A549 (cell line): ENCODE measurements at places on chromosomes 6 and 20.

DNA sequence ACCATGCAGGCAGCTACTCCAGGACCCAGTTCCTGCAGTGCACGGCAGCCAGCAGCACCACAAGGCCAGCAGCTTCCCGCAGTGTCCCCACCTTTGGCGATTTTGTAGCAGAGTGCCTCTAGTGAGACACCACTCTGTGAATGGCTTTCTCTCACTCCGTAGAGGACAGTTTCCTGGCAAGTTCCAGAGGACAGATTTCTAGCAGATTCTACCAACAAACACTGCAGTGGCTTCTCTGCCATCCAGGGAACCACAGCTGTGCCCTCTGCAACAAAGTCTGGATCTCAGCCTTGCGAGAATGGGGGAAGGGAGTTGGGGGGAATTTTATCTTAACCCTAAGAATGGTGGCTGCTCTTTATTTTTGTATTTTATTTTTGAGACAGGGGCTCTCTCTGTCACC, 28.7 kb downstream of the SNHG17 start:
- DNase-seq, result no peak

- no peak for DNase-seq
Observed at GRCh38 chr6:52074155-52074554, 13.3 kb downstream of the PKHD1 start.

DNA sequence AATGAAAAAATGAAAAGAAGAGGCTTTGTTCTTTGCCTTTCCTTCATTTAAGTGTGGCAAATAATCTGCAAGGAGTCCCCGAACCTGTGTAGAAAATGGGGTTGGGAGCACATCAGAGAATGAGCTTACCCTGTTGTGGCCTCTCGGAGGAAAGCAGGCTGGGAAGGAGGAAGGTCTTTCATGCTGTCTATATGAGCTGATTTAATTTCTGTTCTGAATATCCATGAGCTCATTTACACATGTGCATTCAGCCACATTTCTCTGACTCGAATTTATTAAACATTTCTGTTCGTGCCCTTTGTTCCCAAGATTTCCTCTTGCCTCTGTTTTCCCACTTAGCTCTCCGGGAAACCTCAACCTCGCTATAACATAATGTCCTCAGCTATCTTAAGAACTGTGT, 584.4 kb upstream of the CDH4 start:
- no peak for DNase-seq

DNA sequence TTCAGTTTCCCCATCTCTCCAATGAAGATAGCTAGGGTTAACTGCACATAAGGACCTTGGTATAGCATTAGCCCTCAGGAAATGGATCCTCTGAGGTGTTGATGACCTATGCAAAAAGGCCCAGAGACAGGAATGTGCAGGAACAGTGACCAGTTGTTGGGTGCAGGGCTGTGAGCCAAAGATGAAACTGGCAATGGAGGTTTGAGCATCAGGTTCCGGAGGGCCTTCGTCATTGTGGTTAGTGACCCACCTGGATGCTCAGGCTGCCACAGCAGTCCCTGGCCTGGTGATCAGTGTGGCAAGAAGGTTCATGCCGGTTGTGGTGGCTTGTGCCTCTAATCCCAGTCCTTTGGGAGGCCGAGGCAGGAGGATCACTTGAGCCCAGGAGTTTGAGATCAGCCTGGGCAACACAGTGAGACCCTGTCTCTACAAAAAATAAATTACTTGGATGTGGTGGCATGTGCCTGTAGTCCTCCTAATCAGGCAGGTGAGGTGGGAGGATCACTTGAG, 43.7 kb downstream of the TM9SF4 start:
- DNase-seq, result no peak

GRCh38 chr20:62239278-62239879, 1.1 kb downstream of the OSBPL2 start:
- DNase-seq, result no peak

- no peak for DNase-seq
Observed at GRCh38 chr20:25539742-25540672, 45.3 kb downstream of the NINL start.

DNA sequence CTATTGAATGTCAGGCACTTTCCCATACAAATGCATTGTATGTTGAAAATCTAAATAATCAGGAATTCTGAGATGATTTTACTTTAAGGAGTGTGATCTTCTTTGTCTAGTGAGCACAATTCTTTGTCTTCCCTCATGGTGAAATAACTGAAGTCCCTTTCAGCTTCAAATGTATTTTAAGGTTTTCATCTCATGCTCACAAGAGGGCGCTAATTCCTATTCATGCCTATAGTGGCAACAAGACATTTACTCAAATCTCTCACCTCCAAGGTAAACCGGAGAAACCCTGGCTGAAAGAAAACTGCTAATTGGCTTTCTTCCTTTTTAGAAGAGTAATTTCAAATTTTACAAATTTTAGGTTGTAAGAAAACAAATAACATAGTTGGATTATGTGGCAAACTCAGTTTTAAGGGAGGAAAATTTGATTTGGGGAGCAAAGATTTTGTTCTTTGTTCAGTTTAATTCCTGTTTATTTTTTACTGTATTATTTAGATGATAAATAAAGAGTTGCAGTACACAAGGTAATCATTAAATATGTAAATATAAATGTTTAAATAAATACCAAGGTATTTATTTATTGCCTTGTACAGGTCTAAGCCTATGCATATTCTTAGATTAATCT, 69.1 kb downstream of the SLC35F1 start:
- DNase-seq, result peak; percentile 2

DNA sequence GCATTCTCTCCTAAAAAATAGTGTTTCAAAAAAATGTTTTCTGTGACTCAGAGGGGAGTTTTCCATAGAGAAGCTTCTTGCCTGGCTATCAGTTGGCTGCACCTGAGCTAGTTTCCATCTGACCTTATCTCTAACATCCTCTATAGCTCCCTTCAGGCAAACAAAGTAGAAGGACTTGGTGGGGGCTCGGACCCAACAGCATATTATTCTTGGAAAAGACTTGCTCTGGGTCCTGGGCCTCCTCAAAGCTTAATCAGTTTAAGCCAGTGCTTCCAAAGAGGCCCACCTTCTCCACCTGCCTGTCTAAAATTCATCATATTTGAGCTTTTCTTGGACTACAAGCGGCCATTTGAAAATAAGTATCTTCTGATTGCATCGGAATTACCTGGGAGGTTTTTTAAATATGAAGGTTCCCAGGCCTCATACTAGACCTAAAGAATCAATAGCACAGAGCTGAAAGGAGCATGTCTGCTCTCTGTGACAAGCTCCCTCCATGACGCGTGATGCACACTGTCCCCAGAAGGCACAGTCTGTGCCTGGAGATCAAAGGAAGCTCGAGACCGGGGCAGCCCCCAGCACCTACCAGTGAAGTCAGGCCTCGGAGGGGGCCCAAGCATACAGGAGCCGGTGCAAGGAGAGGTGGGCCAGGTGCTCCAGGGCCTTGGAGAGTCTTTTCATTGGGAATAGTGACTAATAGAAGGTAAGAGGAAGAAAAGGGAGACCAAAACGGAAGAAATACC, 80.6 kb upstream of the HIVEP1 start:
- DNase-seq, result no peak

DNA sequence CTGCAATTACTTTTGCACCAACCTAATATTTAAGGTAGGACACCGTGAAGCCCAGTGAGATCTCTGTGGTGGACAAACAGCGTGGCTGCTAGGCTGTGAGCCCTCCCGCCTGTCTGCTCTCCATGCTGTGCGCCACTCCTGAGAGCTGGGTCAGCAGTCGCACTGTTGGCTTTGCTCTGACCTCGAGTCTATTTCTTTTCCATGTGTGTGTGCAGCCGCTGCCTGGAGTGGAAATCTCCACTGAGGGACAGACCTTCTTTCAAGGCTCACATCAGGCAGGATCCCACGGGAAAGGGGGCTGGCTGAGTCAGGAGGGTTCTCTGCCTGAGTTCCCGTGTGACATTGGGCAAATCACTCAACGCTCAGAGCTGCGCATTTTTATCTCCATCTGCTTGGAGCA, 27.1 kb downstream of the RIPOR3 start:
- no peak for DNase-seq

- DNase-seq, result no peak
Observed at GRCh38 chr6:22467645-22468044, 101.7 kb upstream of the HDGFL1 start.

GRCh38 chr20:10263385-10264165, 44.9 kb downstream of the SNAP25 start:
- no peak for DNase-seq

GRCh38 chr20:33857722-33858563, 46.8 kb downstream of the CHMP4B start:
- DNase-seq, result no peak

DNA sequence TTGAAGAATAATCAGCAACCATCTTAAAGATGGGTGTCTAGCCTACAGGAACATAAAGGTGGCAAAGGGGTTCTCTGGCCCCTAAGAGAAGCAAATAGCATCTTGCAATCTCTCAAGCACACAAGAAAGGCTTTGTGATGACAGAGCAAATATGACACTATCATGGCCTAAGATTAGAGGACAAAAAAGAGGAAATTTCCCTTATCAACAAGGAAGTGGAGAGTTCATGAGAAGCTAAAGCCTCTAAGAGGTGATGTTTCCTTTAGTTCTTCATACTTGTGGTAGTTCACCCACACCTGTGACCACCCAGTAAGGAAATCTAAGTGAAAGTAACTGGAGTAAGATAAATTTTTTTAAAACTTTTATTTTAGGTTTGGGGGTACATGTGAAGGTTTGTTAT, 88.4 kb downstream of the OLIG3 start:
- no peak for DNase-seq

- no peak for DNase-seq
Observed at GRCh38 chr6:30793521-30794194, 49.3 kb upstream of the IER3 start.

DNA sequence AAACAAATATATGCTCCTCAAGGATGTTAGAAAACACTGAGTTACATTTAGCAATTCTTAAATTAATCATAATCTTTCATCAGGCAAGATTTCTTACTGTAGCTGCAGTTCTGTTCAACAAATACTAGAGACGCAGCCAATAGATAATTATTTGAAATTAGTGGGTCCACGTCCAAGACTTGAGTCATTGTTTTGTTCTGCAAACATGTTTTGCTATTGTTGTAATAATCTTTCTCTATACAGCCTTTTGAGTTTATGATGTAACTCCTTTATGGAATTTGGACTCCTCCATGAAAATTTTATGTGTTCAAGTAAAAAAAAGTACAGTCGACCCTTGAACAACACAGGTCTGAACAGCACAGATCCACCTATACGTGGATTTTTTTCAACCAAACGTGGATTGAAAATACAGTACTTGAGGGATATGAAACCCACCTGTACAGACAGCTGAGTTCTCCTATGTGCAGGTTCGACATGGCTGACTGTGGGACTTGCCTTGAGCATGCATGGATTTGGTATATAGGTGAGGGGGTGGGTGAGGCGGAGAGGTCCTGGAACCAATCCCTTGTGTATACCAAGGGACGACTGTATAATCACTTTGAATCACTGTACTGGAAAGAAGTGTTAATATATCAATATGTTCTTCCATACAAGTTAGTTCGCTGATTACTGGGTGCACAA, 41.3 kb upstream of the SLC22A16 start:
- DNase-seq, result no peak

GRCh38 chr6:98942263-98942803, 5.4 kb downstream of the FBXL4 start:
- DNase-seq, result no peak

DNA sequence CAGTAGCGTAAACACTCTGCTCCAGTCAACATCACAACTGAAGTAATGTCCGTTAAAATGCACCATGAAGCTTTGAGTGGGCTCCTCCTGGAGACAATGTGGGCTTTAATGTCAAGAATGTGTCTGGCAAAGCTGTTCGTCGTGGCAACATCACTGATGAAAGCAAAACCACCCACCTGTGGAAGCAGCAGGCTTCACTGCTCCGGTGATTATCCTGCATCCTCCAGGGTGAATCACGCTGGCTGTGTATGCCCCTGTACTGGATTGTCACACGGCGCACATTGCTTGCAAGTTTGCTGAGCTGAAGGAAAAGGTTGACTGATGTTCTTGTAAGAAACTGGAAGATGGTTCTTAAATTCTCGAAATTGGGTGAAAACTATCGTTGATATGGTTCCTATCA, 128.5 kb downstream of the MOXD1 start:
- no peak for DNase-seq

- peak; percentile 35 for DNase-seq
Observed at GRCh38 chr6:33126101-33126714, 50.4 kb downstream of the HLA-DPB1 start.

GRCh38 chr6:64589961-64590360, 954.4 kb downstream of the PHF3 start:
- no peak for DNase-seq

DNA sequence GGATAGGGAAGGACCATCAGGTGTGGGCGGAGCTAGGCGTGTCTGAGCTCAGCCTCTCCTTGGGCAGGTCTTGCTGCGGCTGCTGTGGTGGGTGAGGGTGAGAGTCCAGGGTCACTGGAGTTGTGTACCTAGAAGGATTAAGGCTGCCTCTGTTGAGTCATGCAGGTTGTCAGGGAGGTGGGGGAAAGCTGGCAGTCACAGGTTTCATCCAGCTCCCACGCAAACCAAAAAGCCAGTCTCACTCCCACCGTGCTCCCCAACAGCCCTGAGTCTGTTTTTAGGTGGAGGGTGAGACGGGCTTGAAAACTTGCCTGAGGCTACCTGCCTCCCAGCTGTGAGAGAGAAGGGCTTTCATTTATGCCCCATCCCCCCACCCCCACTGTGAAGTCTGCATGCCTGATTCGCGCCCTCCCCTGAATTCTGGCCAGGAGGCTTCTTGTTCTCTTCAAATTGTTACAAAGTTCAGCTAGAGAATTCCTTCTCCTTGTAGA, 161.5 kb downstream of the MYLK4 start:
- DNase-seq, result no peak

GRCh38 chr6:43517505-43518357, 842 bp downstream of the POLR1C start:
- no peak for DNase-seq

DNA sequence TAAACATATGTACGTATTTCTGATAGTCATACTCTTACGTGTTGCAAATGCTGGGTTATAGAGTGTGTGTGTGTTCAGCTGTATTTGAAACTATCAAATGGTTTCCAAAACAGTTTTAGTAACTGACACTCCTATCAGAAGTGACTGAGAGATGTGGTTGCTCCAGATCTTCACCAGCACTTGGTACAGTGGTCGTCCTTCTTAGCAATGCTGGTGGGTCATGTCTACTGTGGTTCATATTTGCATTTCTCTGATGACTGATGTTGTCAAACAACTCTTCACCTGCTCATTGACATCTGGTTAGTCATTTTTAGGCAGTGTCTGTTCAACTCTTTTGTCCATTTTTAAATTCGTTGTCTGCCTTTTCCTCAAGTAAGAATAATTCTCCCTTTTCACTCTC, 259.3 kb downstream of the KIF16B start:
- DNase-seq, result no peak

DNA sequence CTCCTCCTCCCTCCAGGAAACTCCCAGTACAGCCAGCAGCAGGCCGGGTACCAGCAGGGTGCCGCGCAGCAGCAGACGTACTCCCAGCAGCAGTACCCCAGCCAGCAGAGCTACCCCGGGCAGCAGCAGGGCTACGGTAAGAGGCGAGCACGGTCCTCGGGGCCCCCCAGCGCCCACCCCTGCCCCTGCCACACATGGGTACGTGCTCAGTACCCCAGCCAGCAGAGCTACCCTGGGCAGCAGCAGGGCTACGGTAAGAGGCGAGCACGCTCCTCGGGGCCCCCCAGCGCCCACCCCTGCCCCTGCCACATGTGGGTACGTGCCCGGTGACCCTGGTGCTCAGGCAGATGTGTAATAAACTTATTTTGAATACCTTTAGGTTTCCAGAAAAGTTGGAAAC, 10.2 kb upstream of the MTG2 start:
- DNase-seq, result no peak
